Esophagus (tissue), 2 donors: ENCODE measurements at places on chromosomes 3 and 15. TPM values are rescaled to one million over a fixed set of nuclear protein-coding genes. Genes with fewer than 3 reads are reported as not detected.

The USP4 gene
- 24.7 TPM for polyA plus RNA-seq

The A4GNT gene
- not detected for polyA plus RNA-seq

The ARHGEF26 gene
- polyA plus RNA-seq: 7.1 TPM

The CTXND1 gene
- polyA plus RNA-seq: not detected

The MKRN3 gene
- polyA plus RNA-seq: 1.9 TPM

The MITF gene
- 3.3 TPM for polyA plus RNA-seq

The LDHAL6B gene
- not detected for polyA plus RNA-seq

The ATP13A5 gene
- polyA plus RNA-seq: 0.26 TPM

The SLC2A2 gene
- polyA plus RNA-seq: not detected

The VPS39 gene
- 31.7 TPM for polyA plus RNA-seq

The ULK4 gene
- 1.1 TPM for polyA plus RNA-seq

The MESP1 gene
- 0.08 TPM for polyA plus RNA-seq

The P3H2 gene
- 9.8 TPM for polyA plus RNA-seq

The C3orf70 gene
- polyA plus RNA-seq: 1.5 TPM

The TRNT1 gene
- 8.3 TPM for polyA plus RNA-seq

The ISLR gene
- 2.3 TPM for polyA plus RNA-seq

The GPR15 gene
- 0.31 TPM for polyA plus RNA-seq

The PLA2G4B gene
- 48.1 TPM for polyA plus RNA-seq

The SSR3 gene
- 53.7 TPM for polyA plus RNA-seq

The PARL gene
- 59.6 TPM for polyA plus RNA-seq
